Osteocyte (in vitro differentiated cells): ENCODE measurements at places on chromosomes 5 and 9.

- no peak for DNase-seq
These were observed 14.7 kb upstream of the OMD start for GRCh38 chr9:92438900-92439526.

GRCh38 chr5:6833406-6833805 lies 120.2 kb downstream of the TENT4A start:
- DNase-seq = no peak

- peak; percentile 82 for DNase-seq
These were observed 1.5 kb upstream of the SARDH start for GRCh38 chr9:133739408-133740280.

DNA sequence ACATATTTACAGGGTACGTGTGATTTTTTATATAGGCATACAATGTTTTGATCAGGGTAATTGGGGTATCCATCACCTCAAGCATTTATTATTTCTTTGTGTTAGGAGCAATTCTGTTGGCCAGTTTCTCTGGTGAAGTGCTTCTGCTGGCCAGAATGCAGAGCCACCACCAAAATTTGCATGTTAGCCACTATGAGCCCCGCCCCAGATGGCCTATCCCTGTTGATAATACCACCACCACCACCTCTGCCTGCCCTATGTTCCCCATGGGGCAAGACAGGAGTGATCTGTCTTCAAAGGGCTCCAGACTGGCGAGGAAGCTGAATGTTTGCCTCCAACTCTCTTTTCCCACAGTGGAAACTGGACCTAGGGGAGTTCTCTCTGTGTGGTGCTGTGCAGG lies 26.0 kb upstream of the JAK2 start:
- DNase-seq = no peak
